ENCODE measurements at places on chromosomes 5 and 9. TPM values are rescaled to one million over a fixed set of nuclear protein-coding genes. Genes with fewer than 3 reads are reported as not detected.

- H3K36me3 ChIP-seq = no peaks in the 10 kb centered on the region
- H3K27ac ChIP-seq = peak overlapping the region; percentile 23
- no peaks in the 10 kb centered on the region for H3K27me3 ChIP-seq
- peaks cover 7% of the 10 kb centered on the region for H3K4me1 ChIP-seq
These were observed 311.0 kb downstream of the AGTPBP1 start for GRCh38 chr9:85430659-85431338.

DNA sequence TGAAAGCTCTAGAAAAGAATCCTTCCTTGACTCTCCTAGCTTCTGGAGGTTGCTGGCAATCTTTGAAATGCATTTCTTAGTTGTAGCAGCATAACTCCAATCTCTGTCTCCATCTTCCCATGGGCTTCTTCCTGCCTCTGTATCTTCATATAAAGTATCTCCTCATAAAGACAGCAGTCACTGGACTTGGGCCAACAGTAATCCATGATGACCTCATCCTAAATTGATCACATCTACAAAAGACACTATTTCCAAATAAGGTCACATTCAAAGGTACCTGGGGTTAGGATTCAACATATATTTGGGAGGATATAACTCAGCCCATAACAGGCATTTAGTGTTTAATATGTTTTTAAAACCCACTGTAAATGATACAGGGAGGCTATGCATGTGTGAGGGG is 123.3 kb downstream of the MLLT3 start:
- no peaks in the 10 kb centered on the region for H3K27me3 ChIP-seq
- no peak for DNase-seq
- no peaks in the 10 kb centered on the region for H3K36me3 ChIP-seq
- no peaks in the 10 kb centered on the region for H3K4me1 ChIP-seq
- H3K27ac ChIP-seq = no peak overlapping the region

DNA sequence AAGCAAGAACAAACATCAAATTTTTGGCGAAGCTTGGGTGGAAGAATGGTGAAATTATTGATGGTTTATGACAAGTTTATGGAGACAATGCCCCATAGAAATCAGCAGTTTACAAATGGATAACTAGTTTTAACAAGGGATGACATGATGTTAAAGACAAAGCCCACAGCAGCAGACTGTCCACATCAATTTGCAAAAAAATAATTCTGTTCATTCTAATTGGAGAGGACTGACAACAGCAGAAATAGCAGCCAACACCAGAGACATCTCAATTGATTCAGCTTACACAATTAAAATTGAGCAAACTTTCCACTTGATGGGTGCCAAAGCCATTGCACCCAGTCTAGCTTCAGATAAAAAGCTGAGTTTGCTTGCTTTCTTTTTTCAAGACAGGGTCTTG is 82.7 kb upstream of the STK32A start:
- no peak overlapping the region for H3K27ac ChIP-seq
- no peaks in the 10 kb centered on the region for H3K27me3 ChIP-seq
- no peaks in the 10 kb centered on the region for H3K4me1 ChIP-seq
- no peak overlapping the region for H3K4me3 ChIP-seq
- no peaks in the 10 kb centered on the region for H3K36me3 ChIP-seq
- no peak for DNase-seq

- H3K36me3 ChIP-seq = no peaks in the 10 kb centered on the region
- peaks cover 17% of the 10 kb centered on the region for H3K4me1 ChIP-seq
- no peak overlapping the region for H3K4me3 ChIP-seq
- peak; percentile 86 for DNase-seq
These were observed 449.7 kb upstream of the MPDZ start for GRCh38 chr9:13728917-13729811.

DNA sequence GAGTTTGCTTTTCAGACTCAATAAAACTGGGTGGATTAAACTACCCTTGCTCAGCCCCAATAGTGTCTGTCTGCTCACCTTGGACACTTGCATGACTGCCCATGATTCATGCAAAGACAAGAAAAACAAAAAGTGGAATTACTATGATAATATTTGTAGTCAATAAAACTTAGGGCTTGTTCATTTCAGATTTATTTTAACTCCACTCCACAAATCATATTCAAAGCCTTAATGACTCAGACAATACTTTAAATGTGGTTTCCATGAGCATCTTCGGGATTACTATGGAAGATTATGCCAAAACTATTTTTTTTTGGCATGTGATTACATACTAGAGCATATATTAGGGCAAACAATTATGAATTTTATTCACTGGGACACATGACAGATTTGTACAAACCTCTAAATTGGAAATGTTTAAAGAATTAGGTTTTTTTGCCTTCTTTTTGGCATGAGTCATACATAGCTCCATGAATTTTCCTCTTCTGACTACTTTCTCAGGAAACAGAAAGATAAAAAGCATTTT is 468.9 kb downstream of the ACTL7B start:
- peaks cover 9% of the 10 kb centered on the region for H3K4me1 ChIP-seq
- no peaks in the 10 kb centered on the region for H3K27me3 ChIP-seq
- no peak overlapping the region for H3K27ac ChIP-seq
- peak; percentile 72 for DNase-seq

GRCh38 chr5:147098233-147098790 is 136.5 kb upstream of the STK32A start:
- H3K36me3 ChIP-seq = no peaks in the 10 kb centered on the region
- H3K4me3 ChIP-seq = no peak overlapping the region
- no peaks in the 10 kb centered on the region for H3K4me1 ChIP-seq
- no peak overlapping the region for H3K27ac ChIP-seq

DNA sequence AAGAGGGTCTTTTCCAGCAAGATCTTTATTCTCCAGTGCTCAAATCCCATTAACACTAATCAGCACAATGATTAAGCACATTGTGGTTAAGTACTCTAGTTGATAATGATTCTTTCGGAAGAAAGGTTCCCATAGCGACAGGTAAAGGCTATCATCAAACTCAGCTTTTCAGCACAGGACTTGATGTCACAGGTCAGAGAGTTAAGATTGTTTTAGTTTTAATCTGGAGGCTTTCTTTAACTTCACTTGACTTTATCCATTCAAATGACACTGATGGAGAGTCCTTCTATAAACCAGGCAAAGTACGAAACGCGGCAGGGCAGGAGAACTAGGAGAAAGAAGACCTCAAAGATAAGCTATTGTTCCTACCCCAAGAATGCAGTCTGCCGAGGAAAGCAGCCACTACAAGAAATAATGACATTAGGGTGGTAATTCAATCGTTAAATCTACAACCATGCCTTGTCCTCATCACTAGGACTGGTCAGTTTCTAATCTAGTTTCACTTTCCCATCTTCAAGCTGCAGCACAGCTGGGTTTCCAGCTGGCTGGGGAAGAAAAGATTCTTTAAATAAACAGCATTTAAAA is 4.6 kb downstream of the NRG2 start:
- peaks cover 12% of the 10 kb centered on the region for H3K4me1 ChIP-seq
- no peak overlapping the region for H3K27ac ChIP-seq
- no peaks in the 10 kb centered on the region for H3K36me3 ChIP-seq
- peaks cover 32% of the 10 kb centered on the region for H3K27me3 ChIP-seq

DNA sequence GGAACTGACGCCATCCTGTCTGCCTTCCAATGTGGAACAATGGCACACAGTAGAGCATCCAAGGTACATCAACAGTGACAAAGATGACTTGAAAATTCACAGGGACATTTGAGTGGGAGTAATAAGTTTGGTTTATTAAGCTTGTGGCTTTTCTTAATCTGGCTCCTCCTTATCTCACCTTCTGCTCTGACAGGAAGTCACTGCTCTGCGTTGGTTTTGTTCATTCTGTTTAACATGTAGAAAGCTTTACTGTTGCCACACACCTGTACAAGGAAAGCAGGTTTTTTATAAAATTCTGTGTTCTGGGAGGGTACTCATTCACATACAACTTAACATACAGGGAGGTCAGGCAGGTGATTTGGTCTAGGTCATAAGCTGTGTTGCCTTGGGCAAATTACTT is 1.6 kb upstream of the GZMK start:
- H3K36me3 ChIP-seq = no peaks in the 10 kb centered on the region
- no peak overlapping the region for H3K27ac ChIP-seq
- no peak for DNase-seq
- no peak overlapping the region for H3K4me3 ChIP-seq
- no peaks in the 10 kb centered on the region for H3K27me3 ChIP-seq
- peaks cover 7% of the 10 kb centered on the region for H3K4me1 ChIP-seq

GRCh38 chr9:127241354-127241753 is 23.2 kb upstream of the GARNL3 start:
- no peaks in the 10 kb centered on the region for H3K27me3 ChIP-seq
- H3K27ac ChIP-seq = no peak overlapping the region
- no peak overlapping the region for H3K4me3 ChIP-seq
- peaks cover 15% of the 10 kb centered on the region for H3K36me3 ChIP-seq
- H3K4me1 ChIP-seq = peaks cover 9% of the 10 kb centered on the region

- H3K36me3 ChIP-seq = no peaks in the 10 kb centered on the region
These were observed 75.7 kb upstream of the SAP30L start for GRCh38 chr5:154370119-154370518.

DNA sequence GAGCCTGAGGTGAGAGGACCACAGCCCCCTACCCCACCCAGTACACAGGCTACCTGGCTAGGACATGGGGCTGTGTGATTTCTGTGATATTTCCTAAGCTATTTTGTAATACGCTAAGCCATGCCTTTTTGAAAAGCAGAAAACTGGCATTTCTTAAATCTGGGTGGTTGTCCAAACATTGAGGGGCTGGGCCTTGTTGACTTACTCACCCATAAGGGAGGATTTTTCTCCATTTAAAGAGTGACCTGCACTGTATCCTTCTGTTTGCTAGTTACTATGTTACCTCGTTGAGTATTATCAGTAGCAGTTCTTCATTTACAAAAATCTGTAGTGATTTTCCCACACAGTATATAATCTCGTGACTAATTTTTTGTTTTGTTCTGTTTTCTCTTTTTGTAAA is 117.5 kb upstream of the OTULINL start:
- H3K4me3 ChIP-seq = no peak overlapping the region
- DNase-seq = no peak
- H3K36me3 ChIP-seq = peaks cover 72% of the 10 kb centered on the region
- peaks cover 10% of the 10 kb centered on the region for H3K4me1 ChIP-seq
- no peak overlapping the region for H3K27ac ChIP-seq

DNA sequence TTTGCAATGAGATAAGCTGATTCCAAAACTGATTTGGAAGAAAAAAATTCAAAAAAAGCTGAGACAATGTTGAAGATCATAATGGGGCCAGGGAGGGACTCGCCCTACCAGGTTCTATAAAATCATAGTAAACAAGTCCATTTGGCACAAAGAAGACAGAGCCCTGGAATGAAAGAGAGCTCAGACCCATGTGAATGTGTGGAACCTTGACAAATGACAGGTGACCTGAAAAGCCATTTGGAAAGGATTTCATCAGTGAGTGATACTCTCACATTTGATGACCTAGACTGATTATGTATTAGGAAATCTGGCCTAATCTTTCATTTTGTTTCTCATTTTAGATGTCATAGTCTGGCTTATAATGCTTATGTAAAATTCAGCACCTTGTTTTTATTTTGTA is 26.8 kb downstream of the SPTAN1 start:
- no peaks in the 10 kb centered on the region for H3K27me3 ChIP-seq
- DNase-seq = no peak
- no peak overlapping the region for H3K27ac ChIP-seq
- H3K4me3 ChIP-seq = no peak overlapping the region

GRCh38 chr9:134442486-134443173 is 116.4 kb downstream of the RXRA start:
- H3K4me1 ChIP-seq = peaks cover 46% of the 10 kb centered on the region
- DNase-seq = no peak
- no peak overlapping the region for H3K4me3 ChIP-seq
- peaks cover 8% of the 10 kb centered on the region for H3K36me3 ChIP-seq

The NMUR2 gene
- total RNA-seq = 0.18 TPM

The SOHLH1 gene
- total RNA-seq = not detected

The ADAMTS2 gene
- total RNA-seq = 28.7 TPM

The SH3TC2 gene
- total RNA-seq = 2.3 TPM

The PCBD2 gene
- 8.9 TPM for total RNA-seq

The CFAP157 gene
- not detected for total RNA-seq

The MSX2 gene
- total RNA-seq = 0.35 TPM

The SH3GL2 gene
- total RNA-seq = 0.09 TPM

The DNAI1 gene
- 0.13 TPM for total RNA-seq

The TAF11L3 gene
- total RNA-seq = not detected

The KCNT1 gene
- 3.2 TPM for total RNA-seq

The NRG2 gene
- 2.0 TPM for total RNA-seq
